ENCODE measurements at places on chromosomes 16 and 17.

GRCh38 chr16:81237282-81237681 lies 1.2 kb upstream of the BCO1 start:
- DNase-seq: no peak

- no peak for DNase-seq
Measured at GRCh38 chr17:6666557-6666956, 15.0 kb downstream of the C17orf100 start.

- no peak for DNase-seq
Measured at GRCh38 chr17:29847527-29848400, 82.3 kb downstream of the SSH2 start.

- DNase-seq: no peak
Measured at GRCh38 chr17:33328129-33328528, 35.0 kb upstream of the ASIC2 start.

DNA sequence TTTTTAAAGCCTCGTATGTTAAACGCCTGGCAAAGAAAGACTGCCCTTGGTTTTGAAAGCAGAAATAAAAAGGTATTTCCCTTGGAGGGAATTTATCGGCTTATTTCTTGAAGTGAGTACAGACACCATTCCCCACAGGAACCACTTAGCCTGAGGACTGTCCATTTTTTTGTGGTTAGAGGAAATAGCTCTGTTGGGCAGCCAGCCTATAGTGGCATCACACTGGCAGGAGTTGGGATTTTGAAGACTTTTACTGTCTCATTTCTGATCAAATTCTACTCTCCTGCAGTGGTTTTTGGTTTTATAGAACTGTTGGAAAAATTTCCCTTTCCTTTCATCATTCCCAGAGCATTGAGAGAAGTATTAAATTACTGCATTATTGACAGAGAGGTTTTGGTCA lies 34.1 kb upstream of the CDC6 start:
- DNase-seq: no peak

GRCh38 chr16:86396901-86397311 lies 113.4 kb upstream of the FOXF1 start:
- no peak for DNase-seq

- DNase-seq: no peak
Measured at GRCh38 chr17:43042025-43042628, 17.1 kb downstream of the RND2 start.

DNA sequence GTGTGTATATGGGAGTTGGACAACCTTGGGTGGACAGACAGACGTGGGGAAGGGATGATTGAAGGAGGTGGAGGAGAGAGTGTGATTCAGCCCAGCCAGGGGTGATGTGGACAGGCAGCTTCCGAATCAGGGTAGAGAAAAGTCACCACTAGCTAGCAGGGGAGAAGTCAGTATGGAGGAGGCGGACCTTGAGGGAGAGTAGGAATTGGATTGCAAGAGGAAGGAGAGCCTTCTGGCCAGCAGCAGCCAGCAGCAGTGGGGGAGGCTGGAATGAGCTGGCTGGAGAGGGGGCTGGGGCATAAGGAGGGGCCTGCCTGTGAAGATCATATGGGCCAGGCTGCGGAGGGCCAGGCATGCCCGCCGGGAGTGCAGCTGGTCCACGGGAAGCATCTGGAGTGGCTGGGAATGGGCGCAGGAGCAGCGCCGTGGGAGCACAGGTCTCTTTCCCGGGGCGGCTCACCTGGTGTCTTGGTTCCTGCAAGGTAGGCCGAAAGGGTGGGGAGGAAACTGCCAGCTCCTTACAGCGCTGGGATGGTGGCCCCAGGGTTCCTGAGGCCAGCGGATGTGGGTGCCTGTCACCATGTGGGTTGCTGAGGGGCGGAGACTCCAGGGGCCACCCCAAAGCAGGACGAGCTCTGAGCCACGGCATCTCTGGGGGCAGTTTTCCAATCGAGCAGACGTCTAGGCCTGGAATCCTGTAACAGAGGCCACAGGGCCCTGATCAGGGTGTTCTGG lies 235.3 kb downstream of the SEC14L1 start:
- DNase-seq: peak; percentile 42

GRCh38 chr17:60704170-60704569 lies 26.5 kb downstream of the BCAS3 start:
- no peak for DNase-seq

DNA sequence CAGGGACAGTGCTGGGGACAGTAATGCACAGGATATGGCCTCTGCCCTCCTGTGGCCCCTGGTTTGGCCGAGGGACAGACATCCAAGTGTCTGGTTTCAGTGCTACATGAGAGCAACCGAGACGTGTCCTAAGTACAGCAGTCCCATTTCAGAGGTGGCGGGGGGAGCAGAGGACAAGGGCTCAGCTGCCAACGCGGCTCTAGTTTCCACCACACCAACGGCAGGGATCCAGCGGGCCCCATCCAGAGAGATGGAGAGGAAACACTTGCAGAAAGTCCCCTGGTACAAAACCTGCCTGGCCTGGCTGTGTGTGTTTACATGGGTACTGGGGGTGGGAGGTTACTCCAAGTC lies 125.8 kb upstream of the SMURF2 start:
- DNase-seq: no peak

DNA sequence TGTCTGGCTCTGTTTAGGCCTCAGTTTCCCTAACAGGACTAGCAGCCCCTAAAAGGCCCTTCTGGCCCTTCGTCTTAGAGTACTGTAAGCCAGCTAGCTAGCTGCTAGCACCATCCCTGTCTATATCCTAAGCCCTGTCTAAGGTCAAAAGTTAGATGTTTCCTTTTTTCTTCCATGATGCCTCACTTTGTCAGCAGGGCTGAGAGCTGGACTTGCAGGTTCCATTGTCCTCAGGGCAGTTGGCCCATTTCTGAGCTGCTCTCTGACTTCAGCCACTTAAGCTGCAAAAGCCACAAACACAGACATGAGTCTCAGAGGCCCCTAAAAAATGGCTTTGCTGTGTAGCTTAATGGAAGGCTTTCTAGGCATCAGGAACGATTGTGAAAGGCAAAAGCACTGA lies 187.7 kb downstream of the CBLN1 start:
- DNase-seq: no peak

DNA sequence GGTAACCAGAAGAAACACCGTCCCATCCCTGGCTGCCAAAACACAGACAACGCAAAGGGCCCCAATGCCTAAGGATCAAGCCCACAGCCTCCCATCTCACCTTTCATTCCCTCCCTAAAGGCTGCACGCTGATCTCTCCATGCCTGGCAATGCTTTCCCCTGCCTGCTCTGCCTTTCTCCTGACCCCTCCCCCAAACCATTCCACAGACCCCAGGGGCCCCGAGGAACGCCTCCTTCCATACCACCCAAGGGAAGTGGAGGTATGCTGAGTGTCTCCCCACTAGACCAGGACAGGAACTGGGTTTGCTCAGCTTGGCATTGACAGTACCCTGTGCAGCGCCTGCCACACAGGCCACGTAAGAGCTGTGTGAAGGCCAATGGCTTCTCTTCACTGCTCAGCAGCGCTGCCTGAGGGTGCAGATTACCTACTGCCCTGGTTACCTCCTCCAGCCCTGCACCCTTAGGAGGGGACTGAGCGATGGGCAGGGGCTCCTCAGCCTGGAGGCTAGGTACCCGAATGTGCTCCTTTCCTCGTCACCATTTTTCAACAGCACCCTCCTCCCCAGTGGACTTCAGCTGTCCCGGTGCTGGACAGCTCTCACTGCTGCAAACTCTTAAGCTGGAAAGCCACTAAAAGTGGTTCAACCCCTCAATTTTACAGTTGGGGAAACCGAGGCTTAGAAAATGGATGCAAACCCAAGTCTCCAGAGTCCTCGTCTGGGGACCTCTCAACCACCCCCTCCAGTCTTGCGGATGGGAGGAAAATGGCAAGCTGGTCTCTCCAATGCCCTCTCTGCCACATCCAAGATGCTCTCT lies 45.0 kb downstream of the SRCIN1 start:
- no peak for DNase-seq

DNA sequence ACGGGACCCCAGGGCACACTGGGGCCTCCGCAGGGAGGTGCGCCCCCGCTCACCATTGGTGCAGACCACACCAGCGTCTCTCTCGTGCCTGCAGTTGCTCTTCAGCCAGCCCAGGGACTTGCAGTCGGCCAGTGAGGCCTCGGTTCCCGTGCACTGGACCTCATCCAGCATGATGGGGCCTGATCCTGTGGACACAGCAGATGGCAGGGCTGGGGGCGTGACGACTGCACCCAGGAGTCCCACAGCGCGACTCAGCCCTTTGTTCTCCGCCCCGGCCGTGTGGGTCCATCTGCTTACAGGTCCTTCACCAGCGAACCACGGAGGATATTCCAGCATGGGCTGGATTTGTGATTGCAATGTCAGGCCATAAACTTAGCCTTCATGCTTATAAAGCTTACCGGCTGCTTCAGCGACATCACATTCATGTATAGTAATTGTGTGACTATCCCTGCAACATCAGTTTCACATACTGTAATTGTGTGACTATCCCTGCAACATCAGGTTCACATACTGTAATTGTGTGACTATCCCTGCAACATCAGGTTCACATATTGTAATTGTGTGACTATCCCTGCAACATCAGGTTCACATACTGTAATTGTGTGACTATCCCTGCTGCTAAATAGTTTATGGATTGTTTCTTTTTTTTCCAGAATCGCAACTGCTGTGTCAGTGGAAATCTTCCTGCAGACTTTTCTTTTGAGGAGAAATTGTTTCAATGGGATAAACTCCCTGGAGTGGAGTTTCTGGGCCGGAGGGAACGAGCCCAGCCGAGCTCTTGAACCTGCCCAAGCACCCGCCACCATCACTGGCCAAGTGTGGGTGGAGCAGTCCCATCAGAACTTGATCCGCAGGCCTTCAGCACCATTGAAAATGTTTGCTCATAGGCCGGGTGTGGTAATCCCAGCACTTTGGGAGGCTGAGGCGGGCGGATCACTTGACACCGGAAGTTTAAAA lies 4.8 kb downstream of the LGALS3BP start:
- no peak for DNase-seq

- DNase-seq: no peak
Measured at GRCh38 chr16:86375364-86375763, 135.0 kb upstream of the FOXF1 start.

GRCh38 chr17:58403311-58403710 lies 14.0 kb downstream of the RNF43 start:
- DNase-seq: no peak

DNA sequence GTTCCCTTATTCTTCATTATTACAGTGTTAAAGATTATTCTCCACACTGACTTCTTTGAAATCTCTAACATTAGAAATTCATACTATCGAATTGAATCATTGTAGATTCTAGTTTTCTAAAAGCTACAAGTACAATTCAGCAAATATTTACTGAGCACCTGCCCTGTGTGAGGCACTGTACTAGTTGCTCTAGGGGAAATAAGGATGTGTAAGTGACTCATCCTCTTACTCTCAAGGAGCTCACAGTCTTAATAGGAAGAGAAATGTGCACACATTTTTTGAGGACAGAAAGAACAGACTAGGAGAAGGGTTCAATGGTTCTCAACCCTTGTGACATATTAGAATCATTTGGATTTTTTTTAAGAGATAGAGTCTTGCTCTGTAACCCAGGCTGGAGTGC lies 7.7 kb upstream of the SLFN12L start:
- DNase-seq: no peak

- DNase-seq: no peak
Measured at GRCh38 chr17:51500454-51500853, 240.1 kb downstream of the UTP18 start.

DNA sequence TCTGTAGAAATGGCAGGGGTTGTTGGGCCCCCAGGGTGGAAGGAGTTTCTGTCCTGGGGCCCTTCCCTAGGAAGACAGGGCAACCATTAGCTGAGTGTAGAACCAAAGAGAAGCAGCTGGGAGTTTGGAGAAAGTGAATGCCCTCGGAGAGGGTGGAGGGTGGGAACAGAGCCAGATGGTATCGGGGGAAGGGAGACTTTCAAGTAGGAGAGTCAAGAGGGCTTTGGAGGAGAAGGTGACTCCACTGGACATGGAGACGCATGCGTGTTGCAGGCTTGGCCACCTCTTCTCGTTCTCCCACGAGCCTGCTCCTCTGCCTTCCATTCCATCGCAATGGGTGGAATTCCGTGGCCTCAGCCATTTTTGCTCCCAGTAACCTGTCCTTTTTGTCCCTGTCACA lies 19.4 kb downstream of the SLC47A1 start:
- no peak for DNase-seq

DNA sequence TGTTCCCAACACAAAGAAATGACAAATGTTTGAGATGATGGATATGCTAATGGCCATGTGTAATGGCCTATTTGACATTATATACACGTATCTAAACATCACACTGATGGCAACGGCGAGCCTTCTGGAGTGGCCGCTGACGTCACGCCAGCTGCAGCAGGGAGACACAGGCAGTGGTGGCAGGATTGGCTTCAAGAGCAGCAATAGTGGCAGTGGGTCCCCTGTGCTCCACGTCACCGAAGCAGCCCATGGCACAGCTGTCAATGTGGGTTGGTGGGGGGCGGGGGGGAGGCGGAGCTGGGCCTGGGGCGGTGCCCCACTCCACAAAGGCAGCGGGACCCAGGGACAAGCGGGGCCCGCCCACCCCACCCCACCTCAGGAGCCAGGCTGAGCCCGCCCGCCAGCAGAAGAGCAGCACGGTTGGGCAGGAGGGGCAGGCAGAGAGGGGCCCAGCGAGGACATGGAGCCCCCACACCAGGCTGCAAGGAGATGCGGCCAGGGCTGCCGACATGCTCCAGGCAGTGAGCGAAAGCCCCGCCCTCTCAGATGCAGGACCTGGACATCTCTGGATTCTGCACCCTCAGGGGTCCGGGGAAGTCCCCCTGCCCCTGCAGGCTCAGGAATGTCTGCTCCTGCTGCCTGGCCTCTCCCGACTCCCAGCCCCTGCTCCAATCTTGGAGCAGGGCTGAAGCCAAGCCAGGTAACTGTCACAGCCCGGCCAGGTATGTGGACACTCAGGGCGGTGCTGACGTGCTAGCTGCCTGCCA lies 64.6 kb downstream of the USP32 start:
- DNase-seq: no peak

DNA sequence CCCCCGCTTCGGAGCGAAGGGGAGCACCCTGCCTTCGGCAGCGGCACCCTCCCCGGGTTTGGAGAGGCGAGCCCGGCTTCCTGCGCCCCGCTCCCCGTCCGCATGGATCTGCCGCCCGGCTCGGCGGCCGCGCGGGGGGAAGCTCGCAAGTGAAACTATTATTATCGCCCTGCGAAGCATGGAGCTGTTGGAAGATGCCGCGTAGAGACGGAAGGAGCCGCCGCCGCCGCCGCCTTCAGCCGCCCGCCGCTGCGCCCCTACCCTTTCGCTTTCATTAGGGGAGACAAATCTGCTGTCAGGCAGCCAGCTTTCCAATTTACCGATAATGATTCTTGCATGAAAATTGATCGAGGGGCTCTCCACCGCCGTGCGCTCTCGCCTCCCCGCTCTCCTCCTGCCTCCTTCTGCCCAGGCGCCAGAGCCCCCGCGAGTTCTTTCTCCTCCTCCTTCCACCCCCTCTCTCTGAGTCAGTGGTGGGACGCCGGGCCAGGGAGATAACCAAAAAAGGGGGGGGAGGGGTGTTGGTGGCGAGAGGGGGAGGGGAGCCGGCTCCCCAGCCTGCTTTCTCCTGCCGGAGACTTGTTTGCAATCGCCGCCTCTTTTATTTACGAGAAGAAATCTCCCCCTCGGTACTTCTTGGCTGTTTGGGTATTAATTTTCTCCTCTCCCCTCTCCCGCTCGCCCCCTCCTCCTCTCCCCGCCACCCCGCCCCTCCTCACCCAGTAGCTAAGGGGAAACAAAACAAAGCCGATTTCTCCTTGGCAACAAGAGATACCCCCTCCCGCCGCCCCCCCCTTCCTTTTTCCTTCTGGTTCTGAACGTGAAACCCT lies 58.0 kb upstream of the GSE1 start:
- peak; percentile 63 for DNase-seq

Data from activated T-cell treated with anti-CD3 and anti-CD28 coated beads for 4 hours (primary cell).